ENCODE measurements at places on chromosomes 4 and X.
A peak's percentile ranks its signal among the peaks of the same experiment; 100 is the strongest.

GRCh38 chr4:1599026-1599481 is 85.1 kb downstream of the FAM53A start:
- no peak for DNase-seq

- DNase-seq: no peak
Measured at GRCh38 chrX:141814213-141814857, 23.8 kb upstream of the MAGEC3 start.

GRCh38 chrX:51737091-51737490 is 6.2 kb upstream of the GSPT2 start:
- DNase-seq: no peak

- peak; percentile 21 for DNase-seq
Measured at GRCh38 chr4:3257556-3258482, 8.9 kb downstream of the MSANTD1 start.

DNA sequence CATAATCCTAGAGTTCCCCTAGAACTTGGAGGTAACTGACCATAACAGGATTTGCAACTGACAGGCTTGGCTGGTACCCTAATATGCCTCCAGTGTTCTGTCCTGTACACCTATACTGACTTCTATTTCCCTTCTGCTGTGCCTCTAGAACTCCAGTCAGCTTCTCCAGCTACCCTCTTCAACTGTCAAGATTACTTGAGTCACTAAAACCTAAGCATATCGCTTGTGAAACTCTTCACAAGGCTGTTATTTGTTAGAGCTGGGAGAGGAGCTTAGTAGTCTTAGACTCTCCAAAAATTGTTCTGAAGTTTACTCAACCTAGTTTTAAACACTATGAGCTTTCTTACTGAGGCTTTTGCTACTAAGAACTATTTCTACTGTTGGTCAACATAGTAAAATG is 52.0 kb downstream of the CCNG2 start:
- no peak for DNase-seq

GRCh38 chr4:105896461-105896942 is 1.2 kb downstream of the NPNT start:
- DNase-seq: no peak

GRCh38 chr4:127352220-127353113 is 280.3 kb upstream of the INTU start:
- no peak for DNase-seq

GRCh38 chrX:67939270-67939669 is 395.4 kb downstream of the AR start:
- DNase-seq: no peak

GRCh38 chr4:171573181-171573580 is 240.0 kb upstream of the GALNTL6 start:
- DNase-seq: no peak

GRCh38 chr4:17283251-17283650 is 228.6 kb downstream of the QDPR start:
- no peak for DNase-seq

DNA sequence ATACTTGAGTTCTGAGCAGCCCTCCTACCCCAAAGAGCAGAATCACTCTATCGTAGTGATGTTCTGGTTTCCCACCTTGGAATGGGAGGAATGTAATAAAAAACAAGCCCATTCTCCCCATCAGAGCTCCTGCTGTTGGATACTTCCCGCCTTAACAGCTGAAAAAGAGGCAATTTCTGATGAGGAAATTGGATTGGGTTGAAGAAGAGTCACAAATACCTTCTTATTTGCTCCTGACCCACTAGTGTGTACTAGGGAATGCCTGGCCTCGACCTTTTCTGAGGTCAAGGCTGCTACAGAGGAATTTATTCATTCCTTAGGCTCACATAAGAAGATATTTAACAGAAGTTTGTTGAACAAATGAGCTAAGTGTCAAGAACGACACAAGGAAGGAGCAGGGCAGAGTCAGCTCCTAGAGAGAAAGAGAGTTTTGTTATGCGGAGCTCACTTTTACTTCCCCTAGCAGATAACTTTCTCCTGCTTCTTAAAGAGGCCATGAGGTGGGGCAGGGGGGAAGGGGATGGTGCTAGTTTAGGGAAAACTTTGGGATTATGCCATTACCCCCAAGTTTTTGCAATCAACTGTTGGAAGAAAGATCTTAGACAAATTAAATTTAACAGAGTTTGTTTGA is 273.8 kb upstream of the CLNK start:
- no peak for DNase-seq

DNA sequence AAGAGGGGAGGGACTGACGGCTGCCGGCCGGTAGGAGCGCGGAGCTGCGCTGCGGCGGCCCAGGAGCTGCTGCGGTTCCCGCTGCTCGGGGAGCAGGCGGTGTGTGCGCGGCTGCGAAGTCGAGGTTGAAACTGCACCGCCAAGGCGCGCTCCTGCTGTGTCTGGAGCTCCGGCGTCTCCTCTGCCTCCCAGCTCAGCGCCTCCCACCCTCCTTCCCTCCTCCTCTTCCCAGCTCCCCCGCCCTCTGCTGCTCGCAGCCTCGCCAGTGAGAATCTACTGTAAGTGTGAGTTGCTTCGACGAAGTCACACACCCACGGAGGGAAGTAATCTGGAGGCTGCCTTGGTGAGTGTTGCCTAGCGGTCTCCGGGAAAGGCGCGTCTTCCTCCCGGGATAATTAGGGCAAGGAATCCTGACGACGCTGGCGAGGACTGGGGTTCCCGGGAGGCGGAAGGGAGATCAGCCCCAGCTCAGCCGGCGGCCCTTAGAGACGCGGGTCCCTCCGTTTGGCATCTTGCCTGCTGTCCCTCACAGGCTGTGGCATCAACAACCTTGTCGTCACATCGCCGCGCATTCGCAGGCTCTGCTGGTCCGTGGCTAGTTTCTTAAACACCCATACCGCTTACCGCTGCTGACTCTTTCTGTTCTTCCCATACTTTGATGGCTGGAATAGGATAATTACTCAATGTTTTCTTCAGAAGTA is at the start of gene EPHA5:
TSS of gene EPHA5 (minus strand) at position 159 of the 701 bp plus-strand sequence. CDS start 747 bp downstream, outside the sequence.
- DNase-seq: peak; percentile 63

GRCh38 chrX:136779346-136779781 is 1.4 kb downstream of the ARHGEF6 start:
- DNase-seq: no peak
